ENCODE measurements at places on chromosomes 7 and 10.

DNA sequence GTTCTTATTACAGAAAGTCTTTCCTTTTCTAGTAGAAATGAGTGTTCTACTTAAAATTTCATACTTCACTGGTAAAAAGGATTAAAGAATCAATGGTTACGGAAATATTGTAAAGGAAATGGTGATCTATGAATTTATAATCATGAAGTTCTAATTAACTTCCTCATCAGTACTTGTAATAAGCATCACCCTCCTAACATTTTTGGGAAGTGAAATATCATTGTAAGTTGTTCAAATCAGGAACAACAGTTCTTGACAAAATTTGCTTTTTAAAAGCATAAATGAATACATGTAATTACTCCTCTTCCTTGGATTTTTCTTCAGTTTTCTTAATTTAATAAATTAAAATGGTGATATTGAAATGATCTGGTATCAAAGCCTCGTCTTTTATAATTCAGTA is 5.6 kb upstream of the PCGF5 start:
- no peak for DNase-seq

- no peak for DNase-seq
Measured at GRCh38 chr7:158018098-158018762, 569.4 kb downstream of the PTPRN2 start.

- DNase-seq: no peak
Measured at GRCh38 chr7:148584154-148584827, 6.3 kb upstream of the C7orf33 start.

GRCh38 chr10:123958241-123958640 is 66.6 kb upstream of the CPXM2 start:
- DNase-seq: no peak

DNA sequence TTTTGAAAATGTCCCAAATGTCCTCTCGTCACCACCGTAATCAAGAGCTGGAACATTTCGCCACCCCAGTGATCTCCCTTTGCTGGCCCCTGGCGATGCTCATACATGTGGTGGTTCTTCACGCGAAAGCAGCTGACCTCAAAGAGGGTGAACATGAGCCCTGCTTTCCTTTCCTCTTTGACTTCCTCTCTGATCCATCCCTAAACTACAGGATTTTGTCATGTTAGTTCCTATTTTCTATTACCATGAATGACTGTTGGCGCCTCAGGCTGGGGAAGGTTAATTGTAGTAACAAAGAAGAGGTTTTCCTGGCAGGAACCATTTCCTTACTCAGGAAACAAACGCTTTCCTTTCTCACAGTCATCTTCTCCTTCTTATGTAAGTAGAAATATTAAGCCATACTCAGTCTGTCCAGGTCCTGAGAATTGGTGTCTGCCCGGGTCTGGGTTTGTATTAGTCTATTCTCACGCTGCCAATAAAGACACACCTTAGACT is 114.5 kb downstream of the INSYN2A start:
- DNase-seq: no peak

- DNase-seq: no peak
Measured at GRCh38 chr10:79082631-79083596, 14.1 kb downstream of the ZMIZ1 start.

- no peak for DNase-seq
Measured at GRCh38 chr7:20439416-20440185, 108.9 kb downstream of the ITGB8 start.

DNA sequence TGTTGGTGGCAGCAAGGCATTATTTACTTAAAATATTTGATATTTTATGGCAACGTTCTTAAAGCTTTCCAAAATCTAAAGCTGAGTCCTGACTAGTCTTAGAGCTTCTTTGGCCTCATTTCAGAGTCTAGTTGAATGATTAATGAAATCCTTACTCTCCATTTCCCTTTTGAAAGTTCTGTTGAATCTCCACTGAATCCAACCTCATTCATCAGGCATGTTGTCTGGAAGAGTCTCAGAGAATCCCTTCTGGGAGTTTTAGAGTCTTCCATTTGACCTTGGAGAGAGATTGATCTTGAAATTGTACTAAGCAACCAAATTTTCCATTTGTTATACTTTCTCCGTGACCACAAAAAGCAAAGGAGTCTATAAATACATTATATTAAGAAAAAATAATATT is 198.5 kb upstream of the TMEM196 start:
- DNase-seq: no peak
